GM19239 (cell line): ENCODE measurements at places on chromosomes 3 and 15.

DNA sequence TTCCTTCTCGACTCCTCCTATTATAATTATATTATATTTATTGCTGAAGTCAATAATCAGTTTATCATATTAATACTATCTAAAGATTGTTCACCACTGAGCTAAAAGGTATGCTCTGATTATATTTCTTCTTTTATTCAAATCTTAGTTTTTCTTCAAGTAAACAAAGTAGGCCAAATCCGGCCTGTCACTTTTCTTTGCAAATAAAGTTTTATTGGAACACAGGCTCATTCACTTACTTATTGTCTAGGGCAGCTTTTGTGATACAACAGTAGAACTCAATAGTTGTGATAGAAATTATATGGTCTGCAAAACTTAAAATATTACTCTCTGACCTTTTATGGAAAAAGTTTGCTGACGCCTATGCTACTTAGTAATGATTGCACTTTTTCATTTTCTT is 92.4 kb upstream of the DNAJC19 start:
- no peak for DNase-seq

DNA sequence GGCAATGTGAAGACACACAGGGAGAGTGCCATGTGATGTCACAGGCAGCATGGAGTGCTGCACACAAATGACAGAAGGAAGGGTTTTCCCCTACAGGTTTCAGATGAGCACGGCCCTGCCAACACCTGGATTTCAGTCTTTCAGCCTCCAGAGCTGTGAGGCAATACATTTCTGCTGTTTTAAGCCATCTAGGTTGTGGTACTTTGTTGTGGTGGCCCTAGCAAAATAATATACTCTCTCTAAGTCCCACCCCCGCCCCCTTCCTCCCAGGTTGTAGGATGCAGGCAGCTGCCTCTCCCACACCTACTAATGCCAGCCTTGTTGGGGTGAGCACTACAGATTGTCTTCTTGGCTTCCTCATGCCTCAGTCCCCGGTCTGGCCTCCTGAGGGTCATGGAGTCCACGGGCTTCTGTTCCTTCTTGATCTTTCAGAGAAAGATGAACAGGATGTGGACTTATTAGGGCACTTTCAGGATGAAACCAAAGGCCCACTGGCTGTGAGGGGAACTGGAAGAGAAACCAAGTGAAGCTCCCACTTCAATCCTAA is 180.0 kb downstream of the CD47 start:
- DNase-seq: no peak

GRCh38 chr15:40090774-40091455 is 17.8 kb downstream of the BMF start:
- no peak for DNase-seq

- no peak for DNase-seq
Measured at GRCh38 chr3:31086148-31086547, 191.7 kb upstream of the GADL1 start.

- DNase-seq: no peak
Measured at GRCh38 chr15:40567111-40567510, 2.0 kb upstream of the RPUSD2 start.

GRCh38 chr3:128598884-128599664 is 51.5 kb downstream of the RPN1 start:
- no peak for DNase-seq

DNA sequence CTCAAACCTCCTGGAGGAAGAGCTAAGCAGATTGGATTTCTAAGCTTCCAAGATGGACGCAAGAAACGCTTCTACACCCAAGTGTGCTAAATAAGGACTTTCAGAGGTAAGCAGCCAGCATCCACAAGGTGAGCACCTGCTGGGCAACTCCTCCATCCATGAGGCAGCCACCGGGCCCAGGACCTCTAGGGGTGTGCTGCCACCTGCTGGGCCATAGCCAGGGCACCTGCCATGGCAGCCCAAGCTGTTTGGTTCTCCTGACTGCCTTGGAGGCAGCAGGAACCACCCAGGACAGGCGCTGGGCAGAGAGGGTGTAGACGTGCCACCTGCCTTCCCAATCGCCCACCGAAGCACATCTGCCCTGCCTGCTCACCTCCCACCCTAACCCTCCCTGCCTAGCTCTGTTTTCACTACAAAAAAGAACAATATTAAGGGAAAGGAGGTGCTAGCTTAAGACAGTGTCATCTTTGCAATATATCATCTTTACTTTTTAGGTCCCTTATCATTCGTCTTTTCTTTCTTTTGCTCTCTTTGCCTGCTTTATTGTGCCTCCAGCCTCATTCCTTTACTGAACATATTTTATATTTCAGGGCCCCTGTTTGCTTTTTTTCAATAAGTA is 12.9 kb downstream of the C15orf62 start:
- no peak for DNase-seq

DNA sequence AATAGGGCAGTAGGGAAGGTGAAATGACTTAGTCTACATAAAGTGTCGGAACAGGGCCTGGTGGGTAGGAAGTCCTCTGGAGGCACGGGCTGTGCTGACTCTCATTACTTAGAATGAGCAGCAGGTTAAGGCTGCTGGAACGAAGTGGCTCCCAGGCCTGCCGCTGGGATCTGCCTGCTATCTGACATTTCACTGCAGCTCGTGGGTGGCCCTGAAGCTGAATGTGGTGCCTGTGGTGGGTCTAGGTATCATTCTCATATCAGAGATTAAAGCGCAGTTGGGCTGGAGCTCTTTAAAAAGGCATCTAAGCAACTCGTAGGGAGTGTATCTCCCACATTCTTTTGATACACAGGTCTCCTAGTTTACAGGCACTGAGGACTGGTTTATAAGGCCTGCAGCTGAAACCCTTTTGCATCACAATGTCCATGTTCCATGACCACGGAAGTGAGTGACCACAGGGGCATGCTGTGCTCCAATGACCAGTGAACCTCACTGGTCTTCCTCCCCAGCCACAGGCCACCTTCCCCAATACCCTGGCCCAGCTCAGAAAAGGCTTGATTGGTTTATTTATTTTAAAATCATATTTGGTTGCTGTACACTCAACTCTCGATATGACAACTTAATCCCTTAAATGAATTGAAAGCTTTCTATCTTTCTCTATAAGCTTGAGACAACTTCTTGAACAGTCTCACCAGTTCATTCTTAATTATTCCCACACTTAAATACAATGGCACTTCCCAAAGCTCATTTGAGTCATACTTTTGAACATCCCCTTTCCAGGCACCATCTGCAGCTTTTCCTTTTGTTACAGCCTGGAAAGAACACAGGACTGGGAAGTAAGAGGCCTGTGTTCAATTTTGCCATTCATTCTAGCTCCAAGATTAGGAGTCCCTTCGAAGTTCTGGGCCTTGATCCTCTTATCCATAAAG is 19.0 kb downstream of the ADAMTS9 start:
- DNase-seq: no peak

DNA sequence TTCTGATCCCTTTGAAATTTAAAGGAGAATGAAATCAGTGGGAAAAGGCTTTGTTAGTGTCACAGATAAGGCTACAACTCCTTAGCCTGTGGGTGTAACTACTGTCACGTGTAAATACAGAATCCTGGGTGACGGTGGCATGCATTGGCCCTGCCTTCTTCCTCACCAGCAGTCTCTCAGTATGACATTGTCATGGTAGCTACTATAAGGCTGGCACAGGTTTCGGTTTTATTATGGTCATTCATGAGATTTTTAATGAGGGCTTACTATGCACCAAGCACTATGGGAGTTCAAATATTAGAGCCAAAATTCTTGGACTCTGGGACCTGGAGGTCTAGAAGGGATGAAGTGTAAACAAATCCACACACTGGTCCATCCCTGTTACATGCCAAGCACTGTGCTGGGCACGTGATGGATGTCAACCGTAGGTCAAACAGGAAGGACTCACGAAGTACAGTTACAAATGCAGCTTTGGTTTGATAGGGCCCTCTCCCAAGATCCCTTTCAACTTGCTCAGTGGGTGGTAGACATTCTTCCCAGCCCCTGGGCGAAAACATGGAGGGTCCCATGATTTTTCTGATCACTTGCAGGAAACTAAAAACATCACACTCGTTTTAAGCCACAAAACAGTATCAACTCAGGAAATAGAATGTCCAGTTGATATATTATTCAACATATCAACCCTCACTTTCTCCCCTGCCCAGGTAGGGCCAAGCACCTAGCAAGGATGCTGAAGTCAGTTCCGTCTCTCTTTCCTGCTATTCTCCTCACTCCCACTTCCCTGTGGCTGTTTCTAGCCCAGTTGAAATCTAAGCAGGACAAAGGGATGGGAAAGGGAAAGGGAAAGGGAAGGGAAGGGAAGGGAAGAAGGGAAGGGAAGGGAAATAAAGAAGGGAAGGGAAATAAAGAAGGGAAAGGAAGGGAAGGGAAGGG is 25.3 kb downstream of the BFSP2 start:
- DNase-seq: no peak

DNA sequence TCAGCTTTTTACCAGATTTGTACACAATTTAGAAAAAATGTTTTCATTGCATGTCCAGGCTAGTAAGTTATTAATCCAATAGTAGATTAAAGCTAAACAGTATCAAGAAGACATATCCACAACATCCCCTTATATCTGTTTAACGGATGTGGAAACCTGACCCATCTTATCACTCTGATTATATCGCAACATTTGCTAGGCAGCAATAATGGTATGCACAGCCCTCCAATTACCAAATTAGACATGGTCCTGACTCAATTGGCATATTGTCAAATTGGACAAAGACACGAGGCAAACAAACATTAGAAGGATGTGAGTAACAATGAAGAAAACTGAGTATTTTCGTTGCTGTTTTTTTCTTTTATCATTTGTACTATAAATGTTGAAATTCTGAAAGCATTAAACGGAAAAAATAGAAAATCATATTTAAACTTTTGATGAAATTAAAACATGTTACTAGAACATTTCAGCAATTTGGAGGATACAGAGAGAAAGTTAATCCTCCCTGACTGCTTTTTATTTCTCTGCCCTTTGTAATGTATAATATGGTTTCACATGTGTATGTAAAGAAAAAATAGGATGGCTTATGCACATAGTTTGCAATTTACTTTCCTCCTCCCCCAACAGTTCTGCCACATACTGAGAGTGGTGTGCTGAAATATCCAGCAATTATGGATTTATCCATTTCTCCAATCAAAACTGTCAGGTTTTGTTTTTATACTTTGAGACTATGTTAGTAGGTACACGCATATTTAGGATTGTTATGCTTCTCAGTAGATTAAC is 633.7 kb downstream of the ZIC1 start:
- no peak for DNase-seq

GRCh38 chr15:49383266-49383665 is 39.8 kb upstream of the FGF7 start:
- DNase-seq: no peak

DNA sequence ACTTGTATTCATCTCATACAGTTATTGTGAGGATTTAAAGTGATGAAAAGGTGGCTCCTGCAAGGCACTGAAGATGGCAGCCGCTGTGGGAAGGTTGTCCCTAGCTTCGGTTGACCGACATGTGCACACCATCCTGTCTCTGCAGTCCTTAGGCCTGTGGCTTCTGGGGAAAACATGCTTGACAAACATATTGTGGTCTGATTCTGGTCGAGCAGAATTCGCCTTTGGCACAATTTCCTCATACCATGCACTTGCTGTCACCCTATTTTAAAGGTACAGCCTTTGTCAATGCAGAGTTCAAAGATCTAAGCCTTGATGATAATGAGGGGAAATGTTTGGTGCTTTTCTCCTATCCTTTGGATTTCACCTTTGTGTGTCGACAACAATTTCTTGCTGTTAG is 50.9 kb downstream of the PRICKLE2 start:
- no peak for DNase-seq

DNA sequence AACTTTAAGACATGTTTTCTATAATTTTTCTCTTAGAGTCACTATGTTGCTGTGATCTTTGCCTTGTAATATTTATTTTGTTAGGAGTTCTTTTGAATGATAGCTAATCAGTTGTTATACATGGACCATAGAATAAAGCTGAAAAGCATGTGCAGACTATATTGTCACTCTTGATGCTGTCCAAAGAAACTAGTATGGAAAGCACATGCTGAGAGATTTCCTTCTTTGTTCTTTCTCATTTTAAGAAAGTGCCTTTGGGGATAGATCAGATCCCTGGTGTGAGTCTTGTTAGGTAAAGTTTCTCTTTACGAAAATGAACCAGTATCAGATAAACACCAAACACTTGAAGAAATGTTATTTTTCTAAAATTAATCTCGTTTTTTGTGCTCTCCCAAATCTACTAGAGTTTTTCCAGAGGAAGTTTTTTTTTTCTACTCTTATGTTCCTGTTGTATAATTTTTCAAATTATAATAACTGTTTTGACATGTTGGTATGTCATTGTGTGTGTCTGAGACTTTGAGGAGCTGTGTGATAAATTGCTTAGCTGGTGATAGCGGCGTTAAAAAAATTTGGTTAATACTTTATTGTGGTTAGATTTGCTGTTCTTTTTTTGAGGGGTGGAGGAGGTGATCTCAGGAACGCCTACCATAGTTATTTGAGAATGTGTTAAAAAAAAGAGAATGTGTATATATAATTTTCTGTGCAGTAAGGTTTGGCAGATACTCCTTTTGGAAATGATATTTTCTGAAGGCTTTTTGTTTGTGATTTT is 2.2 kb downstream of the PIAS1 start:
- no peak for DNase-seq

GRCh38 chr3:144229953-144230352 is 258.3 kb downstream of the DIPK2A start:
- no peak for DNase-seq

DNA sequence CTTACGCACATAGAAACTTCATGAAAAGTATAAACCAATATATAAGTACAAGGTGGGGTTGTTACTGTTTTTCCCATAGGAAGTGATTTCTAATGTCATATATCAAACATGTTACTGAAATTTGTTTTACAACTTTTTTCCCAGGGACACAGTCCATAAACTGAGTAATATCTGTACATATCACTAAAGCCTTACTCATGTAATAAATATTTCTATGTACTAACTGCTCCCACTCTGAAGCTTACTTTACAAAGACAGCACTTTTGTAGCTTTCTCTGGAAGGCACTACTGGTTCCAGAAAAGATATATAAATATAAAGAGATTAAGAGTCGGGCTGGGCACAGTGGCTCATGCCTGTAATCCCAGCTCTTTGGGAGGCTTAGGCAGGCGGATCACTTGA is 91.7 kb downstream of the MYO5A start:
- no peak for DNase-seq

GRCh38 chr3:42511736-42512135 is 9.3 kb downstream of the VIPR1 start:
- no peak for DNase-seq

GRCh38 chr15:44145495-44145894 is 49.6 kb downstream of the FRMD5 start:
- DNase-seq: no peak

- DNase-seq: no peak
Measured at GRCh38 chr3:135352213-135352612, 557.2 kb downstream of the EPHB1 start.

GRCh38 chr3:32239307-32240158 is 1.1 kb downstream of the CMTM8 start:
- no peak for DNase-seq

- peak; percentile 67 for DNase-seq
Measured at GRCh38 chr15:73700041-73700842, 16.1 kb downstream of the CD276 start.

GRCh38 chr3:119364401-119364800 is 70.2 kb downstream of the ARHGAP31 start:
- no peak for DNase-seq

DNA sequence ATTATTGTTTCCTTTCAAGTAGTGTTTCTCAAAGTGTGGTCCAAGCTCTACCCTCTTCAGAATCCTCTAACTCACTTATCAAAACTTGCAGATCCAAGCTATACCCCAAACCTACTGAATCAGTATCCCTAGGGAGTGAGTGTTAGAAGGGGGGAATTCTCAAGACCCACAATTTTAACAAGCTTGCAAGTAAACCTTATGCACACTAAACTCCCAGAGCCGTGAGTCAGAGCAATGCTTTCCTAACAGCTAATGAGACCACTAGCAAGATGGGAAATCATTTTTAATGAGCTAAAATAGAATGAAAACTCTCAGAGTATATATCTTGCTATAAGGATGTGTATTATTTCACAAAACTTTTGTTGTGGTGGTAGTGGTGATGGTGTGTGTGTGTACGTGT is 41.1 kb upstream of the SRGAP3 start:
- DNase-seq: no peak
